ENCODE measurements at places on chromosomes 1 and 21. TPM values are rescaled to one million over a fixed set of nuclear protein-coding genes. Genes with fewer than 3 reads are reported as not detected.

Gene MRPS14
- total RNA-seq = 15.6 TPM

Gene KIF14
- 0.05 TPM for total RNA-seq

Gene XCL2
- not detected for total RNA-seq

Gene LAMTOR5
- 116 TPM for total RNA-seq

Gene IBA57
- 10.3 TPM for total RNA-seq

Gene PLEKHG5
- total RNA-seq = 1.8 TPM

Gene CD52
- 1.4 TPM for total RNA-seq

Gene UBASH3A
- 0.41 TPM for total RNA-seq

Gene COL8A2
- 0.67 TPM for total RNA-seq

Gene C1orf185
- not detected for total RNA-seq

Gene BRWD1
- total RNA-seq = 42.2 TPM

Gene RAB25
- not detected for total RNA-seq

Gene MR1
- 3.5 TPM for total RNA-seq

Gene SOX13
- 15.6 TPM for total RNA-seq

Gene RNU1-3
- total RNA-seq = under 0.01 TPM

Gene GNG4
- total RNA-seq = not detected

Gene DFFA
- total RNA-seq = 14.9 TPM

Gene HIVEP3
- 0.80 TPM for total RNA-seq

Gene UBL4B
- total RNA-seq = not detected

Gene FMO5
- 0.72 TPM for total RNA-seq

Gene KLF17
- total RNA-seq = not detected

Gene DSCAM
- not detected for total RNA-seq

Gene KDM5B
- total RNA-seq = 16.5 TPM

Gene HHIPL2
- not detected for total RNA-seq

Gene NGF
- total RNA-seq = not detected

Gene UCHL5
- 40.6 TPM for total RNA-seq

Gene AADACL3
- total RNA-seq = not detected

Gene PPM1J
- 4.6 TPM for total RNA-seq

Gene CD1E
- total RNA-seq = not detected

Gene KRTAP21-2
- total RNA-seq = not detected

Gene CFHR3
- total RNA-seq = not detected

Gene FOXO6
- total RNA-seq = 3.9 TPM

Gene GIPC2
- total RNA-seq = 0.67 TPM

Gene FALEC
- not detected for total RNA-seq

Gene ARHGAP29
- 13.5 TPM for total RNA-seq

Gene PEAR1
- total RNA-seq = 4.3 TPM

Gene CNR2
- not detected for total RNA-seq

Gene CLDN14
- total RNA-seq = 0.20 TPM

Gene NPR1
- total RNA-seq = 7.1 TPM

Gene CASQ2
- total RNA-seq = 16.5 TPM

Gene IFI44L
- total RNA-seq = 5.3 TPM

Gene CEP104
- 21.4 TPM for total RNA-seq

Gene UHMK1
- 91.0 TPM for total RNA-seq

Gene LCE2A
- total RNA-seq = not detected

Gene GJA8
- not detected for total RNA-seq

Gene TFF1
- total RNA-seq = not detected

Gene OR2T29
- not detected for total RNA-seq

Gene CLCA4
- not detected for total RNA-seq

Gene PDZK1IP1
- 10.9 TPM for total RNA-seq

Gene VPS72
- 67.0 TPM for total RNA-seq

Gene SPRR4
- not detected for total RNA-seq

Gene ERICH3
- total RNA-seq = not detected

Gene ZBTB37
- total RNA-seq = 3.5 TPM

Gene ZNF648
- total RNA-seq = not detected

Gene DNASE2B
- 2.0 TPM for total RNA-seq
